ENCODE measurements at places on chromosomes 4 and X.

- DNase-seq = no peak
Observed at GRCh38 chr4:184416913-184417734, 57.2 kb downstream of the IRF2 start.

- DNase-seq = no peak
Observed at GRCh38 chr4:111480510-111480909, 664.7 kb upstream of the FAM241A start.

DNA sequence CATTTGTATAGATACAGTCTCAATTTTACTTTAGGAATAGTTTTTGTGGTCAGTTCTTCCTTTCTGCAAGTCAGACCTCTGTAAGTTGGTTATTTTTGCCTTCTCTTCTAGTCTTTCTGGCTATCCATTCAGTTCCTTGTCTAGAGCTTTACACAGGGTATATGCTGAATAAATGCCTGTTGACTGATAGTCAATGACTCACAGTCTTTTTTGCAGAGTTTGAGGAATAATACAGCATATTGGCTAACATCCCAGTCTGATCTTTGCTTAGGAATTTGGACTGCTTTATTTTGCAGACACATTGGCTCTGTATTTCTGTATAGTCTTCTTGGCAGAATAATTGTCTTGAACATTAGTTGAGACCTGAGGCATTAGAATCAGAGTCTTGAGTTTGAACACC is 132.4 kb downstream of the MAGEC1 start:
- DNase-seq = no peak

GRCh38 chr4:53183754-53184153 is 182.1 kb downstream of the SCFD2 start:
- DNase-seq = no peak

GRCh38 chrX:132058050-132058449 is 34.9 kb downstream of the STK26 start:
- DNase-seq = no peak

DNA sequence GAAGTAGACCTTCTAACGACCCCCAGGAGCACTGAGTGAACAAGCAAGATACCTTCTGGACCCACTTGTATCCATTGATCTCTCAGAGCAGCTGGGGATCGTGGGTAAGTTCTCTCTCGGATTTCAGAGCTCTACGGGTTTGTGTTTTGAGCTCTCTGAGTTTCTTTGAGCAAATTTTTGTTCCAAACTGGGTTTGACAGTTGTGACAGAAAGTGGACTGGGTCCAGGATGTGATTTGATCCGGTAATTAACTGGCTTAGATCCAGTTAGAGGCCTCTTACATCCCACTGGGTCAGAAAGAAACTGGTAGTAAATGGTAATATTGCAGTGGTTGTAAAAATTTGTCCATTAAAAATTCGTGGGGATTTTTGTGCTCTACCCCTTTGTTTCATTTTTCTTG is 459.2 kb downstream of the INPP4B start:
- DNase-seq = no peak

- DNase-seq = no peak
Observed at GRCh38 chr4:41799126-41799525, 50.6 kb upstream of the PHOX2B start.

DNA sequence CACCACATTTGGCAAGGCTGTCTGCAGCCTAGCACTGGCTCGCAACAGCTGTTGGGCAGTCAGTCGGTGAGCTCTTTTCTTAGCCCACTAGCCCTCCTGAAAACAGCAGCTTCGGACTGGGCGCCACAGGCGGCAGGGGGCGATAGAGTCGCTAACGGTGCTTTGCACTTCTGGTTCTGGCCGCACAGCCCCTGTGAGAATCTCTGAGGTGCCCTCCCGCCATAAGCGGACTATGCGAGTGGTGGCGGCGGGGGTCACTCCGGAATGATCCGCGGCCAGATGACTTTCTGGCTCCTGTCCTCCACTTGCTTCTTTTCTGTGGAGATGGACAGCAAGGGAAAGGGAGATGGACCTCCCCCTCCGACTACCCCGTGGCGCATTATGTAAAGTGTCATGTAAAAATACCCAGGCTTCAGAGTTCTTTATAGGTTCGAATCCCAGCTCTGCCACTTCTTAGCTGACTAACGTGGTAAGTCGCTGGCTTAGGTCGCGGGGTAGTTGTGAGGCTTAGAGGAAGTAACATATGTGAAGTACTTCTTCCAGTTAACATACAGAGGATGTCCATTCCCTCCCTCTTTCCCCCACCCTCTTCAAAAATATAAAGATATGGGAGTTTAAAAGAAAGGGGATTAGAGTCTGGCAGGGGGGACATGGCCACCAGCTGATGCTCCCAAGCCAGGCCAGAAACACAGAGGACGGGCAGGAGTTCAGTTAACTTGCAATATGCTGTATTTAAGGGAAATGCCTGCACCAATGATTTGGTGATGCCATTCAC is 11.0 kb downstream of the ARHGAP36 start:
- DNase-seq = no peak

- peak; percentile 6 for DNase-seq
Observed at GRCh38 chrX:39196192-39197102, 395.2 kb downstream of the MID1IP1 start.

- no peak for DNase-seq
Observed at GRCh38 chr4:2424581-2424980, 5.8 kb downstream of the CFAP99 start.

DNA sequence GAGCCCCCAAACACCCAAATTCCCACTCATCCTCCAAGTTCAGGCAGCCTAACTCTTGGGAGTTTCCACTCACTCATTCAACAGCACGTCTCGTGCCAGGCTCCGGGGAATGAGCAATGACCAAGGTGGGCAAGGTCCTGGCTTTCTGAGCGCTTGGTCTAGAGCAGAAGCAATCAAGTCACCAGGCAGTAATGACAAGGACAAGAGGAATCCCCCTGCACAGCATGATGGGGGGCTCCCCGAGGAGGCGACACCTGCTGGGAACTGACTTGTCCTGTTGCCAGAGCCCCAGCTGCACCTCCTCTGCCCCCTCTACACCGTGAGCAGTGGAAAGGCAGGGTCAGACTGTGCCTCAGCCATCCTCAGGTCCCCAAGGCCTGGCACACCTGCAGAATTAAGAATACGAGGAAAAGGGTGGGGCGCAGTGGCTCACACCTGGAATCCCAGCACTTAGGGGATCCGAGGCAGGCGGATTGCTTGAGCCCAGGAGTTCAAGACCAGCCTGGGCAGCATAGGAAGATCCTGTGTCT is 25.7 kb upstream of the MRFAP1 start:
- no peak for DNase-seq

DNA sequence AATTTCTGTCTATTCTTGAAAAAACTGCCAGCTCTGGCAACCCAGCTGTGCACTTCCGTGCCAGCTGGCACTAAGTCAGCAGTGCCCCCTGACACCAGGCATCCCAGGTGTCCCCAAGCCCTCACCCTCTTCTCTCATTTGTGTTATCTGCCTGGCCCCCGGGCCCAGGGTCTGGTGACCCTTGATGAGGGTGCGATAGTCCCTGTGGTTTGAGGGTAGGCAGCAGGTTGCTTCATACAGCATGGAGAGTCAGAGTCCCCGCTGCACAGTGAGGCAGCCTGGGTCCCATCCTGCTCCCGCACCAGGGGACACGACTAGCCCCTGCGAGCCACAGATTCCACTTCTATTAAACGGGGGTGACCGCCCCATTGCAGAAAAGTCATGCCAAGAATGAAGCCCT is 1.9 kb downstream of the MAN2B2 start:
- DNase-seq = no peak

DNA sequence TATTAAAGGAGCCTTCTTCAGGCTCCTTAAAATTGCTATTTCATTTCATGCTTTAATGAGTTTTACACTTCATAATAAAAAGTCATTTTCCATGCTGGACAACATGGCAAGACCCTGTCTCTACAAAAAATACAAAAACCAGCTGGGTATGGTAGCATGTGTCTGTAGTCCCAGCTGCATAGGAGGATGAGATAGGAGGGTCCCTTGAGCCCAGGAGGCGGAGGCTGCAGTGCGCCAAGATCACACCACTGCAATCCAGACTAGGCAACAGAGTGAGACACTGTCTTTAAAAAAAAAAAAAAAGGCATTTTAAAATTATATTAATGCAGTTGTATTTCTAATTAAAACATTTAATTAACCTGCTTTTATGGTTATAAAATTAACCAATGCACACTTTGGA is 49.2 kb downstream of the PDS5A start:
- no peak for DNase-seq

DNA sequence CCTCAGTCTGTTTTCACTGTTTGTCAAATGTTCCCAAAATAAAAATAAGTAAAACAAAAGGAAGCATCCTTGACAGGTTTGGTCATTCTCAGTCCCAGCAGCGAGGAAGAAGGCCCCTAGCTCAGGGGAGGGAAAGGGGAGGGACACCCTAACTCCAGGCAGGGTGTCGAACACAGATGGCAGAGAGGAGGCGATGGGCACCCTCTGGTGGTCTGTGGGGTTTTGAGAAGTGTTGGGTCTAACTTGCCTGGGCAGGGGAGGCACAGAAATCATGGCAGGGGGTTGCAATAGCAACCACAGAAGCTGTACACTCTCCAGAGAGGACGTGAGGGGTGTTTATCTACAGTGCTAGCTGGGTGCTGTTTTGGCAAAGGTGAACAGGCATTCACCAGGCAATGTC is 229.8 kb upstream of the SFRP2 start:
- DNase-seq = no peak

- DNase-seq = no peak
Observed at GRCh38 chr4:65170768-65171514, 499.3 kb downstream of the EPHA5 start.

DNA sequence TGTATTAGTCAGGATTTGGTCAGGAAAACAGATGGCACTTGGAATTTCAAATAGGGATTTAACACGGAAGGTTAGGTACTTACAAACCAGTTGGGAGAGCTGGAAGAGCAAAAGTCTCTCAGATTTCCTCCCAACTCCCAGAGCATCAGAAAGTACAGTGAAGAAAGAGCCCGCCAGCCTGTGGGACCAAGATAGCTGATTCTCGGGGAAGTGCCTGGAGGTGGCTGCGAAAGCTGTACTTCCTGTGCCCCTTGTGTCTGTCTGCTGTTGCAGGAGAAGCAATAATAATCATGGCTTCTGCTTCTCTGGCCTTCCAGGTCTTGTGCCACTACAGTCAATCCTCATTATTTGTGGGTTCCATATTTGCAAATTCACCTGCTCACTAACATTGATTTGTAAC is 221.0 kb upstream of the BCOR start:
- DNase-seq = no peak

DNA sequence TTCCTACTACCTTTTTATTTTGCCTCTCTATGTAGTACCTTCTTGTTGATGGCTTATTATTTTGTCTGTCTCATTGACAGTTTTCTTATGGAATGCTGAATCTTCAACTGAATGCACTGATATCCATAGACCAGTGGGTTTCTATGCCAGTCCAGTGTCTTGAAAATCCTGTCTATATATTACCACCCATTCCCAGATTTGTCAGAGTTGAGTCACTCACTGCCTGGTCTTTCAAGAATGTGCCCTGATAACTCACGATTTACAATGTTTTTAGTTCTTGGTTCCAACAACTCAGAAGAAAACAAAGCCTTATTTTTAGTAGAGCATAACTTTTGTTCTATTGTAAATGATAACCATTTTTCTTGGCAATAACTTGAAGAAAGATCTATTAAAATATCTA is 606.0 kb upstream of the PITX2 start:
- DNase-seq = no peak

GRCh38 chr4:116438981-116439729 is 646.2 kb downstream of the TRAM1L1 start:
- no peak for DNase-seq

DNA sequence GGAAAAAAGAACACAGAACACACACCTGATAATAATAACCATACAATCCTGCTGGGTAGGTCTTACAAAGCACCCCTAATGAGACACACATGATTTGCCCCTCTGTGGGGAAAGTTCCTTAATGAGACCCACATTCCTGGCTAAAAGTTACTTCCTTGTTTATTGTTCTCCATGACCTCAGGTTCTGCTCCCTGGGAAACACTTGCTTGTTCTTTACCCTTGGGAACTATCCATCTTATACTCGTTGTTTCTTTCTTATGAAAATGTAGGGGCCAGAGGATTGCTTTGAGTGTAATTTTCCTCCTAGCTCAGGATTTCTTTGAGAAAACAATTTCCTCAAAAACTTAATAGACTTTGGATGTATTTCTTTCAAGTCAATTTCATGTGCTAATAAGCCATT is 52.1 kb upstream of the PCDH10 start:
- no peak for DNase-seq

GRCh38 chr4:100348473-100348872 is 158.2 kb upstream of the DDIT4L start:
- DNase-seq = no peak

DNA sequence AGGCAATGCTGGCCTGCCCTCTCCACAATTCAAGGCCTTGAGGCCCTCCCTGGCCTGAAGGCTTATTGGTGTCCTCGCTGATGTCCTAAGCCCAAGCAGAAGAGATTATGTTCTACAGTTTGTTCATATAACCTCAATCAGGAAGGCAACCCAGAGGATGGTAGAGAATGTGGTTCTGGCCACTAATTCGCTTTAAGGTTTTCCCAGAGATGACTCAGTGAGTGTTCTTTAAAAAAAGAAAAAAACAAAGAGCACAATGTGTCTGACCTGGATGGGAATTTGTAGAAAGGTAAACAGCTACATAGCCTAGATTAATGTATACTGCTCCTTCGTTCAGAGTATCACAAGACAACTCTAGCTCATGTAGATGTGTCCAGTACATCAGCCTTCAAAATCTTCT is 66.0 kb downstream of the MANBA start:
- no peak for DNase-seq

DNA sequence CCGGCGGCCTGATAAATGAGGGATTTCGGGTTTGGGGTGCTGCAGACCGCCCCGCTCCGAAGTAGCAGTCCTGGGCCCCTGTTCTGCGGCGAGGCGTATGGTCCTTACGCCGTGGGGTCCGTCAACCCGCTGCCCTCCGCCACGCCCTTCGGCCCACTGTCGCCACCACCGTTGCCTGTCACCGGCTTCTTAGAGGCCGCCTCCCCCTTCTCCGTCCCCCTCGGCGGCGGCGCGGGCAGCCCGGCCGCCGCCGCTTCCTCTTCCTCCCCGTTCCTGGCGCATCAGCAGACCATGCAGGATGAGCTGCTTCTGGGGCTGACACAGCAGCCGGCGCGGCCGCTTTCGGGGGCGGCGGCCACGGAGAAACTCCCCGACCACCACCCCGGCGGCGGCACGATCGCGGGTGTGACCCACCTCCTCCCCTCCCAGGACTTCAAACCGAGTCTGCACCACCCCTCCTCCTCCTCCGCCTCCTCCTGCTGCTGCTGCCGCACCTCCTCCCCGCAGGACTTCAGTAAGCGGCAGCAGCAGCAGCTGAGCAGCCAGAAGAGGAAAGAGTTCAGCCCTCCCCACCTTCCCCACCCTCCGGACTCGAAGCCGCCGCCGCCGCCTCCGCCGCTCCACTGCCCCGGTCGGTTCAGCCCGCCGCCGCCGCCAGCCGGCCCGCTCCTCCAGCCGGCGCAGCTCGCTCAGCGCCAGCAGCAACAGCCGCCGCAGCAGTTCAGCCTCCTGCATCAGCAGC is 549 bp downstream of the CPEB2 start:
- peak; percentile 79 for DNase-seq

GRCh38 chrX:54758114-54759055 is 39.7 kb downstream of the ITIH6 start:
- no peak for DNase-seq

DNA sequence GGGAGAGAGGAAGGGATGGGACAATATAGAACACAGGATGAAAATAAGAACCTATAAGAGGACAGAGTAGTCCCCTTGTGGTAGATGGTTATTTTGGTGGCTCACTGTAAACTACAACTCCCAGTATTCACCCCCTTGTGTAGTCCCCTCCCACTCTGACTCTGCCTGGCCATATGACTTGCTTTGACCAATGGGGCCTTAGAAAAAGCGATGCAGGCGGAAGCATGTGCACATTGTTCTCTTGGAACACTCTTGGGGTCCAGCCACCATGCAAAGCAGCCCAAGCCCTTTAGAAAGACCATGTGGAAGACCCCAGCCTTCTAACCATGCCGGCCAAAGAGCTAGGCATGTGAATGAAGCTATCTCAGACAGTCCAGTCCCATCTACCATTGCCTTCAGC is 415.0 kb downstream of the BCOR start:
- DNase-seq = no peak

Measured in effector CD4-positive, alpha-beta T cell (primary cell).